ENCODE measurements at places on chromosomes 1 and 21.

GRCh38 chr1:84425150-84425896 lies 27.0 kb downstream of the DNASE2B start:
- no peak for DNase-seq

- DNase-seq = no peak
Observed at GRCh38 chr1:63813829-63814277, 40.0 kb downstream of the ROR1 start.

DNA sequence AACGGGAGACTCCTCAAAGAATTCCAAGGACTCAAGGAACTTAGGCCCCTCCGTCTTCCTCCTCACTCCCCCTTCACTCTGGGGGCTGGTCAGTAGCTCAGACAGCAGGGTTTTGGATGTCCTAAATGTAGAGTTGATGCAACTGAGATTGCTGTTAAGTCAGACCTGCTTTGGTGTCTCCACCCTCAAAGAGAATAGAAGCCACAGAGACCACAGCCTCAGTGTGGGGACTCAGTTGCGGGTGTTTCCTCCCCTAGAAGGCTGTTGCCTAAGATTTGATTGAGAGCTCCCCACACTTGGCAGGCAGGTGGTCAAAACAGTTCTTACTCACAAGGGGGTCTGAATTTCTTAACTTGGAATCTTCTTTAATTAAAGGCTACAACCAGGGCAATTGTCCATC lies 7.6 kb downstream of the MAN1C1 start:
- no peak for DNase-seq

DNA sequence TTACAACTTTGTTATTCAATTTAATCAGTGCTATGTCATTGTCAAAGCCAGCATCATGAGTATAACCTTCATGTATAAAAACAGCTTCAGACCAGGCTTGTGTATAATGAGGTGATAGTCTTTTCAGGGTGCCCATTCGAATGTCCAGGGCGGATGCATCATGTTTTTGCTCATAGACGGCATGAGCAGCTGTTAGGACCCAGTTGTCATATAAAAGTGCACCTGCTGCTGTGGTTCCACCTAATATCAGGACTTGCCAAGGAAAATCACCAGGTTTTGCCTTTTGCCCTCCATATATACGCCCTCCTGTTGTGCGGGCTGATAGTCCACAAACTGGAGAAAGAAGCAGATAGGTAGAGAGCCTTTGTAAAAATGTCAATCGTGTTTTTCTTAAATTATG lies 14.9 kb downstream of the TARDBP start:
- no peak for DNase-seq

- no peak for DNase-seq
Observed at GRCh38 chr1:33004613-33005012, 32.1 kb downstream of the AK2 start.

GRCh38 chr1:210321552-210321951 lies 7.2 kb upstream of the HHAT start:
- DNase-seq = no peak

- DNase-seq = no peak
Observed at GRCh38 chr1:119883826-119884225, 12.5 kb downstream of the ADAM30 start.

GRCh38 chr1:25612421-25612820 lies 4.2 kb upstream of the MAN1C1 start:
- DNase-seq = no peak

- DNase-seq = peak; percentile 97
Observed at GRCh38 chr1:43522776-43523480, 7.8 kb upstream of the PTPRF start.

DNA sequence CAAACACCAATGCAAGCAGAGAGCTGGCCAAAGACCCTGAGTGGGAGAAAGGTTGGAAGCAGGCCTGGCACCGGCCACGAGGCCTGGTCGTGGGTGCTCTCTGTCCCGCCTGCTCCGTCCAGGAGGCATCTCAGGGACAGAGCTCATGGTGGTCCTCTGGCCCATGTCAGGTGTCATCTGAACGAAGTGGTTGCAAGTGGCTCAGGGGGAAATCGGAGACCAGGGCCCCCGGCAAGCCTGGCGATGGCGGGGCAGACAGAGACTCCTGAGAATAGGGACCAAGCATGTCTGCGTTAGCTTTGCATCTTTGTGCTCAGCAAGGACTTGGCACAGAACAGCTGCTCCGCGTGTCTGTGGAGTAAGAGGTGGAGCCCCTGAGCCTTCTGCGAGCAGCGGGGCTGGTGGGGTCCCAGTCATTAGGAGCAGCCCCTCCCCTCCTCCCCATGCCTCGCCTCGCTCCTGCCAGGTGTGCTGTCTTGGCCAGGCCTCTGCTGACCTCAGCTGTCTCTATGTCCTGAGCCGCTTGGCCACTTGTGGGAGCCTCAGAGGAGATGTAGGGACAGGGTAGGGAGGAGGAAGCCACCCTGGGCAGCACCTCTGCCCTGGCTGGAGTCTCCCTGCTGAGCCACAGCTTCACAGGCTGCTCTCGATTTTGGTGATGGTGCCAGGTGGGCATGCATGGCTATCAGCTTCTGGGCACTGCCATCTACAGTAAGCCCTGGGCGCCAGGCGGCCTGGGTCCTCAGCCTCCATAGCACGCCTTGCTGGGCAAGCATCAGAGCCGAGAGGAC lies 362.9 kb upstream of the VAMP3 start:
- DNase-seq = no peak

Measured in H54 (cell line).